BJ (cell line): ENCODE measurements at places on chromosomes 1 and 21. TPM values are rescaled to one million over a fixed set of nuclear protein-coding genes. Genes with fewer than 3 reads are reported as not detected.

DNA sequence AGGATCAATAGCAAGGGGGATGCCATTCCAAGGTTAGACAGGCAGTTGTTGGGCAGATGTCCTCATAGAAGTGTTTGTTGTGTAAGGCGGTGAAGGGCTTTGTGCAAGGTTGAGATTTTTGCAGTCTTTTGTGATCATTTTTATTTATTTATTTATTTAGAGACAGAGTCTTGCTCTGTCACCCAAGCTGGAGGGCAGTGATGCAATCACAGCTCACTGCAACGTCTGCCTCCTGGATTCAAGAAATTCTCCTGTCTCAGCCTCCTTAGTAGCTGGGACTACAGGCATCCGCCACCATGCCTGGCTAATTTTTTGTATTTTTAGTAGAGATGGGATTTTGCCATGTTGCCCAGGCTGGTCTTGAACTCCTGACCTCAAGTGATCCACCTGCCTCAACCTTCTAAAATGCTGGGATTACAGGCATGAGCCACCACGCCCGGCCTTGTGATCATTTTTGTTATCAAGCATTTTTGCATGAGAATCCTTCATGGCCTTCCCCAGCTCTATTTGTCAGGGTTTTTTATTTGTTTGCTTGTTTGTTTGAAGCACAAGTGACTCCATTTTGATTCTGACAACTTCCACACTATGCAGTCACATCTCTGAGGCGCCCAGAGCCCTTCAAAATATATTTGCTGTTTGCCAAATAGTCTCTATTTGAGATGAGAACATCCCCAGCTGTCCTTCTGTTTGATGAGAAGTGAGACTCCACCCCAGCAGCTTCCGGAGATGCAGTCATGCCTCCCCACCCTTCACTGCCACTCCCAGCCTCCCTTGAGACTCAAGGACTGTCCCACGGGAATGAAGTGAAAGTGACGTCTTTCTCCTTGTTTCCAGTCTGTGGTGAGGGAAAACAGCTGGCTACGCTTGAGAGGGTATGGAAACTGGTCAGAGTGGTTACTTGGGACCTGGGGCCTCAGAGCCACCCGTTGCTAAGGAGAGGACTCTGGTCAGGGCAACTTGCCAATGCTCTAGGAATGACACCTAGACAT is 38.0 kb downstream of the TMEM50B start:
- peak; percentile 53 for DNase-seq

GRCh38 chr1:151273924-151274466 is 8.1 kb upstream of the ZNF687 start:
- no peak for DNase-seq

DNA sequence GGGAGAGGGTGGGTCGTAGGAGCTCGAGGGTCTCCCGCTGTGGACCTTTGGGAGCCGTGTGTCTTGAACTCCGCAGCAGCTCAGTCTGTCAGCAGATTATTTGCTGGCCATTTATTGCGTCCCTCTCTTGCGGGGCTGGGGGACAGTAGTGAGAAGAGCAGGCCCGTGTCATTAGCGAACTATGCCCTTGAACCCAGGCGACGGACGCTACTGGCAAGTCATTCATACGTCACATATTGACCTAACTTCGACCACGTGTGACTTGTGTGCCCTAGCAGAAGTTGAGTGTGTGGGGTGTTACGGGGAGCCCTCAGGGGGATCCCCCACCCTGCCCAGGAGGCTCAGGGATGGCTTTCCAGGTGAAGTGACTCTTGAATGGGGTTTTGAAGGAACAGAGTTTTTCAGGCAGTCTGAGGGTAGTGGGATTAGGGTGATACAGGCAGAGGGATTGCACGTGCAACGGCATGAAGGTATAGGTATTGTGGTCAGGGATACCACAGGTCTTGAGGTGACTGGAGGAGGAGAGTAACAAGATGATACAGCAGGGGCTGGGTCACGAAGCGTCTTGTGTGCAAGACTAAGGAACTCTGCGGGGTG is 13.0 kb downstream of the RCC1 start:
- DNase-seq: no peak

DNA sequence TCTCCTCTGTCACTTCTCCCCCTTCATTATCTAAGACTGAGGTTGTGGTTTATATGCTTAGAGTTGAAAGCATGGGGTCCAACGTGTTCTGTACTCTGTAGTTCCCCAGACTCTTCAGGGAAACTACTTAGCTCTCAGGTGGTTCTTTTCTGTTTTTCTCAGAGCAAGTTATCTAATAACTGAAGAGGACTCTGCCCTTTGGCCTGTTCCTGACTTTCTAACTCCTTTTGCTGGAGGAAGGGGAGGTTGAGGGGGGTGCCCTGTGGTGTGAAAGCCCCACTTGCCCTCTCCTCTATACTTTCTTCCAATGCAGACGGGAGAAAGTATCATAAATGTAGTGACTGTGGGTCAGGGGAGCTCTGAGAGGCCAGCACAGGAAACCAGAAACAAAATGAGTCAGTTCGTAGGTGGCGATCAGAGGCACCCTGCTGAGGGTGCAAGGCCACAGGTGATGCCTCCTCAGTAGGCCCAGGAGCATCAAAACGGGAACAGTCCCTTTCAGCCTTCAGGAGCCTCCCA is 5.0 kb downstream of the SLC25A44 start:
- no peak for DNase-seq

DNA sequence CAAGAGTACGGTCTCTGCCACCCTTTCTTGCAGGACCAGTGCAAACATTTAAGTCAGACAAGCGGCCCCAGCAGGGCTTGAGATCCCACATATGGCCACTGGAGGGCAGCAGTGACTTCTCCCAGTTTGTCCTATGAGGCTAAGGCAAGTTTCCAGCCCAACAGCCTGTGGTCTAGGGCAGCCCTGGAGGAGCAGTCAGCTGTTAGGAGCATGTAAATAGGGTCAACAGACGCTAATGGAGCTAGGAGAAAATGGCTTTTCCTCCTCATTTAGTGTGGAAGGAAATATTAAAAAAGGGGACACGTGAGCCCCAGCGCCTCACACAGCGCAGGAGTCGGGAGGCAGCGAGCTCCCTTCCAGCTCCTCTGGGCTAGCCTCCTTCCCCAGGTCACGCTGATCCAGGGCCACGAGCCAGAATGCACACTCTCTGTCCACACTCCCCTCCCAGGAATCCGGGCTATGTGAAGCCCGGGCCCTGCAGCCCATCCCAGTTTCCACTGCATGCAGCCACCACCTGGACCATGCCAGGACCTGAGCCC is 95.6 kb downstream of the LAMC2 start:
- peak; percentile 72 for DNase-seq

- DNase-seq: no peak
Measured at GRCh38 chr1:204659056-204659455, 26.5 kb downstream of the LRRN2 start.

- DNase-seq: no peak
Measured at GRCh38 chr1:193184776-193185175, 1.6 kb downstream of the B3GALT2 start.

DNA sequence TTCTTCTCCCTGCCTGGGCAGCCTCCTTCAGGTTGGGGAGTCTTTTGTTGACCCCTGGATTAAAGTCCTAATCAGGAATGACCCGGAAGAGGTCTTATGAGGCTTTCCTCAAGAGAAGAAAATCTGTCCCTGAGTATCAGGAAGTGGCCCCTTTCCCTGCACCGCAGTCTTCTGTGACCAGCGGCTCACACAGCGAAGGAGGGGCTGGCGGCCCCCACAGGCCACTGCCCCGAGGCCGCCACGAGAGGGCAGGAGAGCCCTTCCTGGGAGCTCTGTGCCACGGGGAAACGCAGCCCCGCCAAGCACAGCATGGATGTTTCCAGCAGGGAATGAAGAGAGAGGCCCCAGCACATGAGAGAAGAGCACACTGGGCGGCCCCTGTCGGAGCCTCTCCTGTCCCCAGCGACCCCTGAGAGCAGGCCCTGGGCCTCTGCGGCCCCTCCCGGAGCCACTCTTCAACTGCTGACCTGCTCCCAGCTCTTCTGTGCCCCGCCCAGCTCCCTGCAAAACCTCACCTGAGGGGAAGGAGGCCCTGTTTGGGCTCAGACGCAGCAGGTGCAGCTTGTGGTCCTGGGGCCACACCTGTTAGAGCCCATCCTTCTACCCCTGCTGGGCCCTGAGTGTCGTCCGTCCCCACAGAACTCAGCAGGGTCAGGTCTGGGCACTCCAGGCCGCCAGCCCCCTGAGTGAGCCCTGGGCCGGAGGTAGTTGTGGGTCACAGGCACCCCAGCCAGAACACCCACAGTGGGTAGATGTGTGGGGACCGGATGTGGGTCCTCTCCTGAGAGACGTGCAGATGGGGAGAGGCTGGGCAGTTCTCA is 4.9 kb upstream of the POFUT2 start:
- no peak for DNase-seq

DNA sequence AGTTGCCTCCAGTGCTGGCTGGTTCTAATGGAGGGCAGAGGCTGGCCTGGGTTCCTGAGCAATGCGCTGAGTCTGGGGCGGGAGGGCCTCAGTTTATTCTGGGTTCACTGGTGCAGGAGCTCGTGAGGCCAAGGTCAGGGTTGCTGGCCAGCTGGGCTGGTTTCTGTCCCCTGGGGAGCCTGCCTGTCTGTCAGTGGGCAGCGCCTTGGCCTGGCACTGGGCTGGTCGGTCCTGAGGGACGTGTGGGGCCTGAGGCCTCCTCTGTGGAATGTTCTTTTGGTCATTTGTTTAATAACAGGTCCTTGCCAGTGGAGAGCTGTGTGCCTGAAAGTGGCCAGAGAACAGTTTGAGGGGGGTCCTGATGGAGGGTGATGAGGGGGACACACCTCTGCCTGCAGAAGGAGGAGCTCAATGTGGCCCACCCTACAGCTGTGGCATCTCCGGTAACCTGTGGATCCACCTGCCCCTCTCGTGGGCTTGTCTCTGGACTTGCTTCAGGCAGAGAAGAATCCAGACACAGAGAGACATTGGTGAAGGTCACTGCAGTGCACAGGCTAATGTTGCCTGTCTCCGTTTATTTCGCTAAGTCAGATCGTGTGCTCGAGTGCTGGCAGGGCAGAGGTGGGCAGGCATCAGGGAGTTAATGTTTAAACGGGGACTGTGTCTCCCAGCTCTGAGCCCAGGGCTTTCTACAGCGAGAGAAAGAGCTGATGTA is 34.6 kb downstream of the COQ8A start:
- no peak for DNase-seq

DNA sequence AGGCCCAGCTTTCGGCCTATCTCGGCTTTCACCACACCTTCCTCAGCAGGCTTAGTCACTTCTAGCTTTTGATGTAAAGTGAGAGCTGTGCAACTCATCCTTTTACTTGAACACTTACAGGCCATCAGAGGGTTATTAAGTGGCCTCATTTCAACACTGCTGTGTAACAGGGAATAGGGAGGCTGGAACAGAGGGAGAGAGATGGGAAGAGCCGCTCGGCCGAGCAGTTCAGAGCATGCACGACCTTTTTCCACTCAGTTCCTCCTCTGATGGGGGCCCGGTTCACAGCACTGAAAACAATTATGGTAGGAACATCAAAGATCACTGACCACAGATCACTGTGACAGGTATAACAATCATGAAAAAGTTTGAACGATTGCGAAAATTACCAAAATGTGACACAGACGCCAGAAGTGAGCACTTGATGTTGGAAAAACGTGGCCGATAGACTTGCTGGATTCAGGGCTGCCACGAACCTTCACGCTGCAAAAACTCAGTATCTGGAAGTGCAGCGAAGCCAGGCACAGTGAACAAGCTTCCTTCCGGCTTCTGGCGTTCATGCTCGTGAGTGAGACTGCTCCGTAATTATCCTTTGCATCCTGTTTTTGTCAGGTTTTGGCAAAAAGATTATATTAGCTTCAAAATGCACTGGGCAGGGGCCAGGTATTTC is 28.6 kb downstream of the AGPAT3 start:
- DNase-seq: no peak

GRCh38 chr1:202919615-202920014 is 7.4 kb downstream of the KLHL12 start:
- DNase-seq: no peak

DNA sequence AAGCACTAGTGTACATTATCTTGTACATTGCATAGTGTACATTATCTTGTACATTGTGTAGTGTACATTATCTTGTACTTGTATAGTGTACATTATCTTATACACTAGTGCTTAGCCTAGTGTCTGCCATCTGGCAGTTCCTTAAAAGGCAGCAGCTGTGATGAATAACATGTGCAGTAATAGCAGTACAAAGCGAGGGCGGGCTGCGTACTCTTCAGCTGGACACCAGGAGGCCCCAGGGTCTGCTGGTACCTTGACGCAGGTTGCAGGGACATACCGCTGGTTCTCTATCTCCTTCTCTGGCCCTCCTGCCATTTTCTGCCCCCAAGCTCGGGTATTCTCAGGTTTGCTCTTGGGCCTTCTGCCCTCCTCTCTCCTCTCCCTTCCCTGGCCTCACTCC is 149.6 kb downstream of the SEC16B start:
- no peak for DNase-seq

DNA sequence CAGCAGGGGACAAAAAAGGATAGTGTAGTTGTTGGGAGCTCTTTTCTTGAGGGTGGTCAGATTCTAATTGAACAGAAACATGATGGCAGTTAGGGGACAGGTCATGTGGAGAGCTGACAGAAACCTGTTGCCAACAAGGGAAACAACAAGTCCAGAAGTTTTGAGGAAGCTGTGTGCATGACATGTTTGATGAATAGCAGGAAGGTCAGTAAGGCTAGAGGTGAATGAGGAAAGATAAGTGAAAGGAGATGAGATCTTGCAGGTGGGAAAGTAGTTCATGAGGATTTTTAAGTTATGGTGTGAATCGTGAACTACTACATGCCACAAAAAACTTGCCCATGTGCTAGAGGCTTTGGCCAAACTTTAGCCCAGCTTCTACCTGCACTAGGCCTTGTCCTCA is 1817.4 kb downstream of the MRPL39 start:
- DNase-seq: no peak

DNA sequence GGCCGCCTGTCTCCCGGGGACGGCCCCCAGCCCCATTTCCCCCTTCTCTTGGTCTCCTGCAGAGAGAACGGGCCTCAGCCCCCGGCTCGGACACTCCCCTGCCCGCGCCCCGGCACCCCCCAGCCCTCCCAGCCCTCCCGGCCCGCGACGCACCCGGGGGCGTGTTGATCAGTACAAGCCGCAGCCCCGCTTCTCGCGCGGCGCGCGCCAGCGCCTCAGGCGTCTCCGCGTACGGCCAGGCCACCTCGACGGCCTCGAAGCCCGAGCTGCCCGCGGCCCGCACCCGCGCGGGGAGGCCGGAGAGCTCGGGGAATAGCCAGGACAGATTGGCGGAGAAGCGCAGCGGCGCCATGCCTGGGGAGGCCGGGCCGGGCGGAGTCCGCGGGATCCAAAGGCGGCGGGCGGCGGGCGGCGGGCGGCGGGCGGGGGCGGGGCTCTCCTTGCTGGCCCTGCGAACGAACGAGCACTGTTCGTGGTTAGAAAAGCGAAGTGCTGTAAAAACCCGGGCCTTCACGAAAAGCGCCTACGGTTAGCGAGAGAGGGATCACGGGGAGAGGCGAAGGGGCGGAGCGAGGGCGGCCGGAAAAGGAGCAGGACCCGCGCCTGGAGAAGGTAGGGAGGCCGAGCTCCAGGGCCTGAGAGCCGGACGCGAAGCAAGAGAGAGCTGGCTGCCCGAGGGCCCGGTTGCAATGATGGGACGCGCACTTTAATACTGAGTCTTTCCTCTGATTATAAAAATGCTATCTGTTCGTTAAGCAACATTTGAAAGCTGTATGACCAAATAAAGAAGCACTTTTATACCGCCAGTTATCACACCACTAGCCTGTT is at the start of gene HYI:
HYI (minus strand) TSS at position 490 of the 828 bp plus-strand sequence; CDS start at position 352, 138 bp downstream.
- peak; percentile 51 for DNase-seq

- no peak for DNase-seq
Measured at GRCh38 chr1:175881246-175881976, 138.0 kb upstream of the TNR start.

RAB7B gene
- polyA plus RNA-seq: 9.1 and 11.3 TPM in 2 replicates

LCK gene
- 0.05 and 0.11 TPM in 2 replicates for polyA plus RNA-seq

SLC2A5 gene
- 0.16 and 0.31 TPM in 2 replicates for polyA plus RNA-seq

RIMKLA gene
- polyA plus RNA-seq: 0.01 and 0.02 TPM in 2 replicates

NID1 gene
- polyA plus RNA-seq: 116 and 182 TPM in 2 replicates
